ENCODE measurements at places on chromosomes 4 and X. TPM values are rescaled to one million over a fixed set of nuclear protein-coding genes. Genes with fewer than 3 reads are reported as not detected.

DNA sequence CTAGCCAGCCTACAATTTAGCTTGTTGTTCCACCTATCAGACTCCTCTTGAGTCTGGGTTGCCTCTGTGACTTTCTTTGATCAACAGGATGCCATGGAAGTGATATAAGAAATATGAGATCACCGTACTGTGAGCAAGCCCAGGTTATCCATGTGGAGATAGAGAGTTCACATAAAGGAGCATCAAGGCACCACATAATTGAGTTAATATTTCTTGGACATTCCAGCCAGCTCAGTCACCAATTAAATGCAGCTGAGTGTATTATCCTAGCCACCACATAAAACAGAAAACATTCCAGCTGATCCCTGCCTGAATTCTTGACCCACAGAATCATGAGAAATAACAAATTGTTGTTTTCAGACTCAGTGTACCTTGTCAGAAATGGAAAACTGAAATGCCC lies 253.6 kb downstream of the PPP1R2C start:
- DNase-seq, result no peak

Gene MAP7D2
- total RNA-seq, result 1.2 TPM

DNA sequence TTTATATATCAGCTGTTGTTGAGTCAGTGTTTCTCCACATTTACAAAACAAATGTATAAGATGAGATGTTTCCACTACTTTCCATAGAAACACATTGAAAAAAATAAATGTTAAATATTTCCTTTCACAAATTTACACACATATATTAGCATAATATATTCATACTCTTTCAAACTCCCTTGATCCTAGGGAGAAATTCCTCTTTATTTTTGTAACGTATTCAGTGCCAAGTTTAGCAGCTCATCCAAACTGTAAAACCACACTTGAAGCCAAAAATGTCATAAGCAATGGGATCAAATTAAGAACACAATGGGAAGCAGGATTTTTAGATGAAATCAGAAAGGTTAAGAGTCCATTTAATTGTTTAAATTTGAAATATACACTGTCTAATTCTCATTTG lies 381.1 kb upstream of the MAD2L1 start:
- DNase-seq, result no peak

Gene ASB12
- total RNA-seq, result 2.1 TPM
